ENCODE measurements at places on chromosomes 5 and 9. TPM values are rescaled to one million over a fixed set of nuclear protein-coding genes. Genes with fewer than 3 reads are reported as not detected.

The PHYHD1 gene
- polyA plus RNA-seq: 1.1 TPM

- no peaks in the 10 kb centered on the region for H3K36me3 ChIP-seq
- no peaks in the 10 kb centered on the region for H3K4me1 ChIP-seq
- no peaks in the 10 kb centered on the region for H3K27me3 ChIP-seq
- no peak overlapping the region for H3K4me3 ChIP-seq
Measured at GRCh38 chr9:61634192-61634591, 444.4 kb downstream of the SPATA31A7 start.

DNA sequence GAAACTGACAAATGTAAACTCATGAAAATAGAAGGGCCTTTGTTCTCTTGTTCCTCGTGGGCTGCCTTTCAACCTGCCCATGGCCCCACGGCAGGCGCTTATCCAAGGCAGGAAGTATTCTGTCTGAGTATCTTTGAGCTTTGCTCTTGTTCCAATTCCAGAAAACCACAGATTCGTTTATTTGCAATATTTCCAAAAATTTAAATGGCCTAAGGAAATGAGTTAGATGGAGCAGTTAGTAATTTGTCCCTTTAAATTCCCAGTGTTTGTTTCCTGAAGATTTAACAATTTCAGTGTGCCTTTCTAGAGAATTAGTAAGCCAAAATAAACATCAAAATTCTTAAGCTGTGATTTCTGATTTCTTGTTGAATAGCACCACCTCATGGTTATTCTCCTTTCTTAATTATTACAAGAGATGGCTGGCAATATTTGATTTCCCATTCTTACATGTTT is 299.4 kb upstream of the RASA1 start:
- H3K27me3 ChIP-seq: no peaks in the 10 kb centered on the region
- H3K27ac ChIP-seq: no peak overlapping the region
- H3K36me3 ChIP-seq: no peaks in the 10 kb centered on the region
- no peak overlapping the region for H3K4me3 ChIP-seq

The PRKACG gene
- polyA plus RNA-seq: not detected

- H3K4me3 ChIP-seq: no peak overlapping the region
- DNase-seq: peak; percentile 34
- H3K27me3 ChIP-seq: no peaks in the 10 kb centered on the region
- H3K4me1 ChIP-seq: peaks cover 10% of the 10 kb centered on the region
- H3K36me3 ChIP-seq: peaks cover 4% of the 10 kb centered on the region
- H3K27ac ChIP-seq: peak overlapping the region; percentile 42
Measured at GRCh38 chr5:145978171-145978570, 41.8 kb downstream of the SH3RF2 start.

The CAMK4 gene
- polyA plus RNA-seq: 3.2 TPM

- no peak for DNase-seq
- no peaks in the 10 kb centered on the region for H3K36me3 ChIP-seq
- no peaks in the 10 kb centered on the region for H3K4me1 ChIP-seq
Measured at GRCh38 chr5:109923205-109923604, 233.5 kb downstream of the MAN2A1 start.

The PCA3 gene
- polyA plus RNA-seq: 0.86 TPM

- no peak overlapping the region for H3K4me3 ChIP-seq
- H3K27ac ChIP-seq: no peak overlapping the region
- H3K36me3 ChIP-seq: no peaks in the 10 kb centered on the region
Measured at GRCh38 chr5:116409591-116410296, 164.9 kb downstream of the SEMA6A start.

The HBEGF gene
- polyA plus RNA-seq: 17.3 TPM

All from small intestine (tissue), 16 donors.